Stimulated activated CD8-positive, alpha-beta memory T cell treated with anti-CD3 and anti-CD28 coated beads, Interleukin-4, amount 100 ng/mL, for 1 hour (primary cell): ENCODE measurements at places on chromosomes 12 and 14.

- no peak for DNase-seq
These were observed 3.8 kb upstream of the HOXC8 start for GRCh38 chr12:54004841-54005530.

- DNase-seq: no peak
These were observed 313.4 kb upstream of the FKBP4 start for GRCh38 chr12:2481346-2481745.

DNA sequence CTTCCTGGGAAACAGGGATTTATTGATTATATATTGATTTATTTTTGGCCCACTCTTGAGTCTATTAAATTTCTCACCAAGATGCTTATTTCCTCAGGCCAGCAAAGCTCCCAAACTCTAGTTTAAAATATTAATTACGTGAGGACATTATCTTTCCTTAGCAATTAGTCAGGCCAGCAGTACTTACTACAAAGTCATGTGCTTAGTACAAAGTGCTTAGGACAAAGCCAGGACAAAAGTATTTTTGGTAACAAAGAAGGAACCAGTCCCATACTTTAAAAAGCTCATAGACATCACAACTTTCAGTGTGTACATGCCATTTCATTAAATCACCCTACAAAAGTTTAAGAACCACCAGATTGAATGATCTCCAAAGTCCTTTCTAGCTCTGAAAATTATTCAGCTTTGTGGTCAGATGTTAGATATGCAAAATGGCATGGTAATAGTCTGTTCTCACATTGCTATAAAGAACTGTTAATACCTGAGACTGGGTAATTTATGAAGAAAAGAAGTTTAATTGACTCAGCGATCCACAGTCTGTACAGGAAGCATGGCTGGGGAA is 94.7 kb upstream of the PWP1 start:
- no peak for DNase-seq

- DNase-seq: no peak
These were observed 5.4 kb upstream of the NGB start for GRCh38 chr14:77276295-77276935.

GRCh38 chr12:16603916-16604575 is 1.9 kb downstream of the LMO3 start:
- no peak for DNase-seq

DNA sequence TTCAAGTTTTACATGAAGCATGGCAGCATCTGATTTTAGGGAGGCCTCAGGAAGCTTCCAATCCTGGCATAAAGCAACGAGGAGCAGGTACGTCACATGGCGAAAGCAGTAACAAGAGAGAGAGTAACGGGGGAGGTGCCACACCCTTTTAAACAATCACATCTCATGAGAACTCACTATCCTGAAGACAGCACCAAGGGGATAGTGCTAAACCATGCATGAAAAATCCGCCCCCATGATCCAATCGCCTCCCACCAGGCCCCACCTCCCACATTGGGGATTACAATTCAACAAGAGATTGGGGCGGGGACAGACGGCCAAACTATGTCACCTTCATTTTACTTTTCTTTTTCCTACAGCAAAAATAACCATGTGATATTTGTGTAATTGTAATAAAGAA is 7.2 kb upstream of the MAP3K9 start:
- DNase-seq: no peak

- no peak for DNase-seq
These were observed 81.8 kb upstream of the STAC3 start for GRCh38 chr12:57332646-57333312.

DNA sequence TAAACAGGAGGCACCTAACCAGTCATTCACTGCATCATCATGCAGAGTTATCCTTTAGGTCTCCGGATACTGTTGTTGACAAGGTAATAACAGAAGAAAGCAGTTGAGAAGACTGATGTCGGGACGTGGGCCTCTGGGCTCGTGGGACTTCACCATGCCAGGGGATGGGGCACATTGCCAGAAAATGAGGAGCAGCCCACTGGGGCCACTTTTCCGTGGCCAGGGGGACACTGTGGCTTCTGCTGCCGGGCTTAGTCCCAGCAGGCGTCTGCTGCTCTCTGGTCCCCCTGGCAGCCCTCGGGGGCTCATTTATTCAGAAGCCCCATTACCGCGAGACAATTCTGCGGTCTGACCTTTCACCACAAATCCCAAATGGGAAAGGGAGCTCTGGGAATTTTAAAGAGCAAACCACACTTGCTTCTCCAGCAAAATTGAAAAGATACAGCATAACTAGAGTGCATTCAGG is 201.2 kb downstream of the DAD1 start:
- DNase-seq: no peak

DNA sequence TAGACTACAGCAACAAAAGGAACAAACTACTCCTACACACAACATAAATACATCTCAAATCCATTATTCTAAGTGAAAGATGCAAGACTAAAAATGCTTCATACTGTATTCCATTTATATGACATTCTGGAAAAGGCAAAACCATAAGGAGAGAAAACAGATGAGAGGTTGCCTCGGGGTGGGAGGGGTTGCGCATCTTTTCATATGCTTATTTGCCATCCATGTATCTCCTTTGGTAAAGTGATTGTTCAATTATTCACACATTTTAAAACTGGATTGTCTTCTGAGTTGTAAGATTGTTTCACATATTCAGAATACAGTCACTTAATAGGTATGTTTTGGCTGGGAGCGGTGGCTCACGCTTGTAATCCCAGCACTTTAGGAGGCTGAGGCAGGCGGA is 5.1 kb upstream of the TMEM263 start:
- no peak for DNase-seq

- no peak for DNase-seq
These were observed 52.1 kb downstream of the C14orf132 start for GRCh38 chr14:96091149-96091693.

GRCh38 chr14:36647824-36648753 is 13.6 kb upstream of the PAX9 start:
- DNase-seq: no peak

DNA sequence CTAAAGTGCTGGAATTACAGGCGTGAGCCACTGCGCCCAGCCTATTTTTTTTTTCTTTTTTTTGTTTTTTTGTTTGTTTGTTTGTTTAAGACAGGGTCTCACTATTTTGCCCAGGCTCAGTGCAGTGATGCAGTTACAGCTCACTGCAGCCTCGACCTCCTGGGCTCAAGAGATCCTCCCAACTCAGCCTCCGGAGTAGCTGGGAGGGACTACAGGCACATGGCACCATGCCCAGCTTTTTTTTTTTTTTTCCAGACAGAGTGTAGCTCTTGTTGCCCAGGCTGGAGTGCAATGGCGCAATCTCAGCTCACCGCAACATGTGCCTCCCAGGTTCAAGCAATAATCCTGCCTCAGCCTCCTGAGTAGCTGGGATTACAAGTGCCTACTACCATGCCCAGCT is 5.8 kb upstream of the ITFG2 start:
- DNase-seq: no peak

DNA sequence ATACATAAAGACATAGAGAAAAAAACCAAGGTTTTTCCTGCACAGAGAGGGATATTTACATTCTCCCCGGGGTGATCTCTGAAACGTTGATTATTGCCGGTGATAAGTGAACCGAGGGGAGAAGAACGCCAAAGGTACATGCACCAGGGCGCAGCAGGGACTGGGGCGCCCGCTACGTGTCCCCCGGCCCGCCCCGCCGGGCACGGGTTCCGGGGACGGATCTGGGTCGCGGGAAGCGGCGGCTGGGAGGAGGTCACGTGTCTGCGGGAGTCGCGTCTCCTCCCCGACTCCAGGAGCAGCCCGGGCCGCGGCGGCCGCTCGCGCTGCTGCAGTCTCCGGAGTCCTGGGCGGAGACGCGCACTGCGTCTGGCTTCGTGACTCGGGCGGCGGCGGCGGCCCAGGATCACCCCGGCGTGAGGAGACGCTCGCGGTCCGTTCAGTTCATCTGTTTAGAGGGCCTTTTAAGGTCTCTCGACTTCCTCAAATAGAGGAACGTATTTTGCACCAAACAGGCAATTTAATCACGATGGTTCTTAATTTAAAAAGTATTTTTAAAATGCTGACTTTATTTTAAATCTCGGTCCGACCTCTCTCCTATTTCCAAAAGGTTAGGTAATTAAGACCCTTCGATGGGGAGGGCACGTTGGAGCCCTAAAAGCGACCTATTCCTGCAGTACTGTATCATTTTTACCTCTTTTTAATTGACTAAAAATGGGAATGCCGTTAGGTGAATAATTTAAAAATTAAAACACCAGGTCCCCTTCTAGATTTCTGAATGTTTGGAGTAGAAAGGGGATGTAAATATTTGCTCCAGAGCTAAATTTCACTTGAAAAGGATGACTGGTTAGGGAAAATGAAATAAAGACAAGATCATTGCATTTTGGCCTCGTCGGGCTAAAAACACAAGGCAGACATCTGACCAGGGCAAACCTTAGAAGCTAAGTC is 1.8 kb upstream of the BHLHE41 start:
- DNase-seq: no peak

DNA sequence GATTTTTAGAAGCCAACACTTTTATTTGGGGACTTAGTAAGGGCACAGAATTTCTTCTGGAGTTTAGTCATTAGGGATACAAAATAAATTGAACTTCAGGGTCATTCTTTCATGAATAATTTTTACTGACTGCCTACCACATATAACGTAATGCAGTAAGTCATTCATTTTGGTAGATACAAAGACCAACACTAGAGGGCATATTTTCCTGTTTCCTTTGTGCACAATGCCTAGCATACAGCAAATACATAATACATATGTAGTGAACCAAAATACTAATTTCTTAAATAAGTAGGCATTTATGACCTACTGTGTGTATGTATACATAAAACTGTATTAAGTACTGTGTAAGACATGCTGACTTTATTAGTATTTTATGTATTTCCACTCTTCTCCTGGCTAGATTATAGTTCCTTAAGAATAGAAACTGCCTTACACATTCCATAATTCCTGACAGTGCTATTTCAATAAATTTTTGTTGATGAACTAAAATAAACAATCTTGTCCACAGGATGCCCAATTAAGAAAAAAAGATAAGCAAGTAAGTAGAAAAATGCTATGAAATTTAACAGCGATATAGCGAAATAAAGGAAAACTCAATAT is 47.9 kb downstream of the PPP1R12A start:
- DNase-seq: no peak

GRCh38 chr12:6039894-6040601 is 84.4 kb downstream of the VWF start:
- peak; percentile 5 for DNase-seq

- no peak for DNase-seq
These were observed 414.0 kb upstream of the FLRT2 start for GRCh38 chr14:85115921-85116320.

- no peak for DNase-seq
These were observed 763.9 kb downstream of the NRXN3 start for GRCh38 chr14:78933948-78934524.

- no peak for DNase-seq
These were observed 743 bp downstream of the PUS1 start for GRCh38 chr12:131929581-131930456.

- DNase-seq: no peak
These were observed 416.7 kb downstream of the PDZRN4 start for GRCh38 chr12:41604830-41605229.

- no peak for DNase-seq
These were observed 613 bp downstream of the ARHGEF40 start for GRCh38 chr14:21070610-21071224.

DNA sequence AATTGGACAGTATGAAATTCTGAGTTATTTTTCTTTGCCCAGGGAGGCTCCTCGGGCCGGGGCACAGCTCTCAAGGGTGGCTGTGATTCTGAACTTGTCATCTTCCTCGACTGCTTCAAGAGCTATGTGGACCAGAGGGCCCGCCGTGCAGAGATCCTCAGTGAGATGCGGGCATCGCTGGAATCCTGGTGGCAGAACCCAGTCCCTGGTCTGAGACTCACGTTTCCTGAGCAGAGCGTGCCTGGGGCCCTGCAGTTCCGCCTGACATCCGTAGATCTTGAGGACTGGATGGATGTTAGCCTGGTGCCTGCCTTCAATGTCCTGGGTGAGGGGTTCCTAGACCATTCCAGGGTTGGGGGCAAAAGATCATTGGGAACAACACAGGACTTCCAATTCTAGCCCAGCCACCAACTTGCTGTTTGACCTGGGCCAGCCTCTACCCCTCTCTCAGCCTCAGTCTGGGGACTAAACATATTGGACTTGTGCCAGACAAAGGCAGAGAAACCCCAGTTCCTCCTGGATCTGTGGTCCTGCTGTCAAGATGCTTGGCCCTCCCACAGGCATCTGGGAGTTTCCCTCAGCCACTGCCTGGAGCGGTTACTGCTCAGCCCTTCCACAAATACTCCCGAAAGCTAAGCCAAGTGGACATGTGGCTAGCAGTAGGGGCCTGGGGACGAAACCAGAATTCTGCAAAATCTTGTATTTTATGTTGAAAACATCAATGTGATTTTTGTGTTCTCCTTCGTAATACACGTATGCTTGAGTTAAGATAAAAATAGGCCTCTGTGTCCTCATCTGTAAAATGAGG is 3.5 kb downstream of the OAS3 start:
- no peak for DNase-seq

GRCh38 chr14:93732524-93732923 is 55.8 kb downstream of the PRIMA1 start:
- no peak for DNase-seq

DNA sequence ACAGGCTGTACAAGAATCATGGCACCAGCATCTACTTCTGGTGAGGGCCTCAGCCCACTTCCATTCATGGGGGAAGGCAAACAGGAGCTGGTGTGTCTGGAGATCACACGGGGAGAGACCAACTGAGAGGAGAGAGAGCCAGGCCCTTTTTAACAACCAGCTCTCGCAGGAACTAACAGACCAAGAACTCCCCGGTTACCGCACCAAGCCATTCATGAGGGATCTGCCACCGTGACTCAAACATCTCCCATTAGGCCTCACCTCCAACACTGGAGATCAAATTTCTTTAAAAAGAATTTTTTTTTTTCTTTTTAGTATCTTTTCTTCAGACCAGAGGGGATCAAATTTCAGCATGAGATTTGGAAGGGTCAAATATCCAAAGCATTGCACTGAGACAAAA is 16.7 kb upstream of the AQP2 start:
- DNase-seq: no peak

DNA sequence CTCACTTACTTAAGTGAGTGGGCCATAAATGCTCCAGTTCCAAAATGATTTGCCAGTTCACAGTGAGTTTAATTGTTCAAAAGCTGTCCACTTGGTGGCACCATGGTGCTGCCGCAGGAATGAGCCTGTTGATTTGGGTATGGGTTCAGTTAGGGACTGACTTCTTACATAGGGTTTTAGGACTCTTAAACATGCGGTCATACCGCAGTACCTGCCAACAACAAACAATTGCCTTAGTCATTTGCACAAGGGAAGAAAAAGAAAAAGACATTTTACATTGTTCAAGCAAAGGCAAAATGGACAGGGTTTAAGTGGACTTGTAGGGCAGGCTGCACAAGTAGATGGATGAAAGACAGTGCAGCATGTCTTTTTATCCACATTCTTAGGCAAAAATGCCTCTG is 80.0 kb upstream of the DBX2 start:
- DNase-seq: no peak

DNA sequence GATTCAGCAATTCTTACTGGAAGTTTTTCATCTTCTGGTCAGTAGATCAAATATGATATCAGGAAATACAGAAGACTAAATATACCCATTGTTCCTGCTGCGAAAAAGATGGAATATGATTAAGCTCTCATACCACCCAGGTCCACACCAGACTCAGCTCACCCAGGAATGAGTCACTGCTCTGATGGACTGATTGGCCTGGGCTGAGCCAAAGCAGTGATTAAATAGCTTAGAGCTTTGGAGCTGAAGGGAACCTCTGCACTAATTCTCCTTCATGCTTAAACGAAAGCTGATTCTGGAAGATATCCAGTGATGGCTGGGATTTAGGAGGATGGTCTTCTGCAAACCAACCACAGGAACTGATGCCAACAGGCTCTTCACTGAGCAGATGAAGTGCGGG is 62.0 kb upstream of the SYT1 start:
- no peak for DNase-seq

GRCh38 chr12:32893043-32893442 is 3.5 kb downstream of the PKP2 start:
- no peak for DNase-seq
